ENCODE measurements at places on chromosomes 3 and 15. TPM values are rescaled to one million over a fixed set of nuclear protein-coding genes. Genes with fewer than 3 reads are reported as not detected.

DLEC1 gene
- 0.59 TPM for polyA plus RNA-seq

CACNA1D gene
- 1.4 TPM for polyA plus RNA-seq

CHST13 gene
- polyA plus RNA-seq, result 0.16 TPM

FEZF2 gene
- not detected for polyA plus RNA-seq

GRM2 gene
- 0.33 TPM for polyA plus RNA-seq

MYL3 gene
- polyA plus RNA-seq, result 312 TPM

UROC1 gene
- 0.10 TPM for polyA plus RNA-seq

RAB7A gene
- 134 TPM for polyA plus RNA-seq

NLGN1 gene
- 1.5 TPM for polyA plus RNA-seq

TERC gene
- polyA plus RNA-seq, result 0.35 TPM

ATP10A gene
- 2.9 TPM for polyA plus RNA-seq

GPR171 gene
- not detected for polyA plus RNA-seq

MST1R gene
- 2.4 TPM for polyA plus RNA-seq

IL17RC gene
- 28.4 TPM for polyA plus RNA-seq

CHRFAM7A gene
- 2.3 TPM for polyA plus RNA-seq

TATDN2 gene
- 15.6 TPM for polyA plus RNA-seq

GRK7 gene
- polyA plus RNA-seq, result 0.10 TPM

NAALADL2 gene
- polyA plus RNA-seq, result 5.9 TPM
